Gastroesophageal sphincter (tissue), 4 donors: ENCODE measurements at places on chromosomes 1 and 21. TPM values are rescaled to one million over a fixed set of nuclear protein-coding genes. Genes with fewer than 3 reads are reported as not detected.

C8A gene
- total RNA-seq, result not detected

DNA sequence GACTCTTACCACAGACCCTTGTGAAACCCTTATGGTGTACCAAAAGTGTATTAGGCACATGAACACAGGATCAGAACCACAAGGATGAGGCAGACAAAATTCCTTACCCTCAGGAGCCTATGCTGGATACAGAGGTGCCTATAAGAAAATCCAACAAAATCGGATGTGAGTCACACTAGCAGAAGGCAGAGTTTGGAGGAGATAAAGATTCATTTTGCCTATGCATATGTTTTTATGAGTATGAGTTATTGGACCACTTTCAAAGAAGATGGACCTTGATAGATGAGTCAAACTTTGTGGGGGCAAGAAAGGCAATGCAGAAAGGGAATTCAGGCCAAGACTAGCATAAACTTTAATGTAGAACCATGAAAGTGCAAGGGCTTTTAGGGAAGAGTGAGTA is 17.0 kb downstream of the CAMK1G start:
- ATAC-seq, result no peak

DNA sequence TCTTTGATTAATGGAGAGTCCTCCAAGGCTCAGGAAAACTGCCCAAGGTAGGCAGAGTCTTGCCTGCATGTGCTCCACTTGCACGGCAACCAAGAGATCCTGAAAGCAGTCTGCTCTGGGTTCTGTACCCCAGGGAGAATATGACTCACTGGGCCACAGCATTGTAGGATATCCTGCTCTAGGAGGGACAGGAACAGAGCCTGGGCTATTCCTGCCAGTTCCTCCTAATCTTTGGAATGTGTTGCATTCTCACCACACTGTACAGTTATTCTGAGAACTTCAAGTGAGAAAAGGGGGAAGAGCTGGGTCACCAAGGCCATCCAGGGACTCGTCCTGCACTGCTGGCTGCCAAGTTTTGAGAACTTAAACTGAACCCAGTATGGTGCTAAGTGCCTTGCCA is 278.5 kb downstream of the MATN1 start:
- no peak for ATAC-seq

PPIAL4G gene
- not detected for total RNA-seq

DNA sequence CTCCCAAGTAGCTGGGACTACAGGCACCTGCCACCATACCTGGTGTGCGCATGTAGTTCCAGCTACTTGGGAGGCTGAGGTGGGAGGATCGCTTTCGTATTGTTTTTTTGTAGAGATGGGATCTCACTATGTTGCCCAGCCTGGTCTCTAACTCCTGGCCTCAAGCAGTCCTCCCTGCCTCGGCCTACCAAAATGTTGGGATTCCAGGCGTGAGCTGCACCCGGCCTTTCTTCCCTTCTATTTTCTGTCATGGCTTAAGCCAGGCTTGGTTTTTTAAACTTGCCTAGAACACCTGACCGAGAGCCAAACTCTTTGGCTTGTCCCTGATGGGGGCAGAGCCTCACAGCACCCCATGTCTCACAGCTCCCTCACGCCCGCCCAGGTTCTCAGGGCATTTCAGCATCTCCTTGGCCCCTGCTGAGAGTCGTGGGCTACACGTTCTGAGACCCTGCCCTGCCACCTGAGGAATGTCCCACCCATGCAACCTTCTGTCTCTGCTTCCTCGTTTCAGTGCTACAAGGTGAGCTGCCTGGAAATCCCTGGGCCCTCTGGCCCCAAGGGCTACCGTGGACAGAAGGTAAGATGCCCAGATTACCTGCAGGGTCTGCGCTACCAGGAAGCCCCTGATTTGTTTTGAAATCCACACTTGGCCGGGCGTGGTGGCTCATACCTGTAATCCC is 15.7 kb downstream of the COL6A2 start:
- no peak for ATAC-seq

ADAM30 gene
- total RNA-seq, result not detected

GRCh38 chr1:110455151-110455550 is 4.2 kb downstream of the PROK1 start:
- no peak for ATAC-seq

- ATAC-seq, result peak; percentile 13
These were observed 429 bp downstream of the SRRM1 start for GRCh38 chr1:24643363-24644099.

GRCh38 chr1:202553560-202554038 is 156.7 kb downstream of the SYT2 start:
- no peak for ATAC-seq

KCND3 gene
- total RNA-seq, result 36.2 TPM

LRRC3 gene
- 7.8 TPM for total RNA-seq

- no peak for ATAC-seq
These were observed 18.9 kb upstream of the RNF223 start for GRCh38 chr1:1092894-1093609.

PLXNA2 gene
- 38.3 TPM for total RNA-seq

DNA sequence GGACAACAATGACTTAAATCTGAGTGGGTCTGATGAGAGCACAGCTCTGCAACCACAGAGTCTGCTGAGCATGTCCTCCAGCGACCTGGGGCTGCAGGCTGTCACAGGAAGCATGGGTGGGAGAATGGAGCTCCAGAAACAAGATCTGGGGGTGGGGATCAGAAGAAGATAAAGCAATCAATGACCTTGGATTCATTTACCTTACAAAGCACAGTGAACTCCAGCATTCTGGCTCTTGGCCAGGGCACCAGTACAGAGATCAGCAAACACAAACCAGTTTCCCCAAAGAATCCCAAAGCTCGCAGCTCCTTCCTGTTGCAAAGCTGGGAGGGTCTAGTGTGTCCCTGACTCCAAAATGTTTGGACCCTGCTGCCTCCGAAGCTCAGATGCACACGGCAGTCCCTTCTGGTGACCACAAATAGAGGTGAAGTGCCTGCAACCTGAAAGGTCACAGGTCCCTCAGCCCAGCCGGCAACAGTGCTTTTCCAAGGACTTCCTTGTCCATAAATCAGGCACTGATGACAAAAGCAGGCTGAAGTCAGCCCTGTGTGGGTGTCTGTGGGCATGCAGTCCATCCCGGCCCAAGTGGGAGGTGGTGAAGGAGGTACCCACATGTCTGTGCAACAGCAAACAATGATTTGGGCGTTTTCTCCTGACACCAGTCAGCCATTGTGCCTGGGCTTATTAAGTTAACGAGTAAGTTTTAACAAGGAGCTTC is 76.1 kb downstream of the SH3BGR start:
- ATAC-seq, result no peak

GRCh38 chr1:214707306-214708087 is 104.5 kb downstream of the CENPF start:
- no peak for ATAC-seq

GRCh38 chr1:151692226-151692625 is 24.4 kb downstream of the CELF3 start:
- no peak for ATAC-seq

SLC6A17 gene
- total RNA-seq, result 1.6 TPM

DNA sequence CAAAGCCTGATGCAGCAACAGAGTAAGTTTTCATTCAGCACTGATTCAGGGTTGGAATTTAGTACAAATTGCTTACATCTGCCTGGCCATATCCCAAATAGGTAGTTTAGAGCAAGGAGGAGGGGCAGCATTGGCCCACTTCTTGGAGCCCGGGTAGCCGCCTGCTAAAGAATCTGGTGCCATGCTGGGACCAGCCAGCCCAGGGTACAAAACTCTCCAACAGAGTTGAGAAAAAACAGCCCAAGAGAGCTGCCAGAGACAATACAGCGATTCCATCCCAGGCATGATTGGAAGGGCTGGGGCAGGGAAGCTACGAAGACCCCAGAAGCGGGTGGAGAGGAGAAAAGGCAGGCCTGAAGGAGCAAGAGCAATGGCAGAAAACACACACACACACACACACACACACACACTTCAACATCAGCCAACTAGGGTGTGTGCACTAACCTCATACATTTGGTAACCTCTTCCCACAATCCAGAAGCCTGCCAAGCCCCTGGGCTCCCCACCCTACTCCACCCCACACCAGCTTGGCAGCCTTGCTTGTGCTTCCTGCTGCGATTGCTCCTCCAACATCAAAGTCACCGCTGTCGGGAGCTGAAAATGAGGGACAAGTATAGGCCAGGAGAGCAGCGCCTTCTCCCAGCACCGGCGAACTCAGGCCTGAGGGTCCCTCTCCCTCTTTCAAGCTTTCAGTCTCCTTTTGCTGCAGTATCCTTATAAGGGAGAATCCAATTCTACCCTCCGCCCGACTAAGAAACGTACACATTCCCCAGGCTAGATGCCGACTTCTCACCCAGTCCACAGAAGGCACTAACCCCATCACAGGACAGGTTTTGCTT is 1.2 kb downstream of the PIK3C2B start:
- peak; percentile 72 for ATAC-seq

ZSCAN20 gene
- 8.1 TPM for total RNA-seq

KRTAP12-2 gene
- total RNA-seq, result not detected

GRCh38 chr1:60359431-60359830 is 285.9 kb upstream of the C1orf87 start:
- ATAC-seq, result no peak

GRCh38 chr1:13628711-13629110 is 45.1 kb downstream of the PDPN start:
- no peak for ATAC-seq

TP73 gene
- not detected for total RNA-seq

ZSWIM5 gene
- 3.3 TPM for total RNA-seq

CYP4A22 gene
- not detected for total RNA-seq

DNA sequence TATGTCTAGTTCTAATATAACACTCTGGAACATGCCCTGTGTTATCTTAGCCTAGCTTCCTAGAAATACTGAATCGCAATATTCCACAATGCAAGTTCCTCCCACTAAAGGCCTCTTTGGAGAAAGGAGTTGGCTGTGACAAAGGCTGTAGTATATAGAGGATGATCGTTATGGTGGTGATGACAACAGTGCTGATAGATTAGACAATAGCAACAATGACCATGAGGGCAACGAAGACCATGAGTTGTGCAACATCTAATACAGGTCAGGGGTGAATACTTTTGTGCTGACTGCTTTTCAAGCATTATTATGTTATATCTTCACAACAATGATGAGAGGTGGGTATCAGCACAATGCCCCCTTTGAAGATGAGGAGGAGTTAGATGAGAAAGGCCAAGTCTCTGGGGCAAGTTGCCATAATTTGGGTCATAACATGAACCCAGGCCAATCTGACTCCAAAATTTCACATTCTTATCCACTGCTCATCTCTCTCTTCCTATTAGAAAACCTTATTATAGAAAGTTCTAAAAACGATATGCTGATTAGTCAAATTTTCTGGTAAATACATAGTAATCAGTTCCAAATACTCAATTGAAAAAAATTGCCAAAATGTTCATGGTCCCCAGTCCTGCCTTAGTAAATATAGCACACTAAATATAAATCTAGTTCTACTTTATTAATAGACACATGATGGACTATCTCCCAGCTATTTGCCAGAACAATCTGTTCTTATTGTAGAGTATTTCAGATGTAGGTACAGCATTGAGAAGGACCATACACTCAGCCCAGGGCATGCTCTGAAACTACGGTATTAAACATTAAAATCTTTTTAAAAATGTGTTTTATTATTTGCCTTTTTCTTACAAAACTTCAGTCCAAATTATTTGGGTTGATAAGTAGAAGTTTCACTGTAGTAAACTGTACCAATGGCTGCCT is 37.5 kb downstream of the HIVEP3 start:
- ATAC-seq, result no peak

PFKFB2 gene
- total RNA-seq, result 5.4 TPM

S100A13 gene
- 133 TPM for total RNA-seq

DNA sequence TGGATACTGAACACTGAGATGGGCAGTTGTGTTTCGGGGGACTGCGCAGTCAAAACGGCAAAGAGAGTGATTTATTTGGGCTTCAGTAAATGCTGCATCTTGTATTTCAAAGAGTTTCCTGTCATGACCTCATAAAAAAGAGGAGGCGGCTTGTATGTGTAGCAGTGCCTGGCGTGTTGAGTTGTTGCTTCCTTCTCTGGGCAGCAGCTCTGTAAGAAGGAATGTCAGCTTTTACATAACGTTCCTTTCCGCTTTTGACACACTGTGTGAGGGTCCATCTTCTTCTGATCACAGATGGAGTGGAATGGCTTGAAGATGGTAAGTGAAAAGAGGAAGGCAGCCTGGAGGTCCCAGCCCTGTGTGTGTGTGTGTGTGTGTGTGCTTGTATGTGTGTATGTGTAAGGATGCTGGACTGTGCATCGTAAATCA is 941 bp downstream of the ELAVL4 start:
- ATAC-seq, result no peak

- no peak for ATAC-seq
These were observed 144.9 kb downstream of the TOMM20 start for GRCh38 chr1:234983564-234984238.

GABRD gene
- not detected for total RNA-seq

GRCh38 chr1:24905979-24906720 is 23.9 kb downstream of the RUNX3 start:
- no peak for ATAC-seq
